DMS79 treated with DMSO at 0.1 percent for 48 hours (cell line): ENCODE measurements at places on chromosomes 12 and 14.

GRCh38 chr14:56172074-56172473, 53.9 kb downstream of the PELI2 start:
- no peak for DNase-seq

- DNase-seq, result no peak
Measured at GRCh38 chr14:89444044-89444443, 27.0 kb upstream of the FOXN3 start.

DNA sequence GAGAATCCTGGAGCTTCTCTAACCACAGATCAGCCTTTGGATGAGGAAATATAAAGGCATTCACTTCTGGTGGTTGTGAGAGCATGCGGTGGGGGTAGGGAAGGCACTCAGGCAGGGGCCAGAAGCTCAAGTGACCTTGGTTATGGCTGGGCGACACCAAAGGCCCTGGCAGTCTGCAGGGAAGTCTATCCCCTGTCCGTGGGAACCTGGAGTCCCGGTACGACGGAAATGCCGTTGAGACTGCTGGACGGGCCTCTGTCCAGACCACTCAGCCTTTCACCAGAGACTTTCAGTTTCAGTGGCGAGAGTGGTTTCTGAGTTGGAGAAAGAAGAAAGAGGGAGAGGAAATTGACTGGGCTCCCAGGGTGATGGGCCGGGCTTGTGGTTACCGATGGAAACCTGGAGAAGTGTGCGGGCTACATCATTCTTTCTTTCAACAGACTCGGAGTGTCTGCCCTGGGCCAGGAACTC, 20.9 kb downstream of the ISCA2 start:
- DNase-seq, result peak; percentile 57

- DNase-seq, result no peak
Measured at GRCh38 chr12:101200824-101201223, 9.2 kb downstream of the SLC5A8 start.

- no peak for DNase-seq
Measured at GRCh38 chr12:84779169-84779568, 133.4 kb downstream of the SLC6A15 start.

DNA sequence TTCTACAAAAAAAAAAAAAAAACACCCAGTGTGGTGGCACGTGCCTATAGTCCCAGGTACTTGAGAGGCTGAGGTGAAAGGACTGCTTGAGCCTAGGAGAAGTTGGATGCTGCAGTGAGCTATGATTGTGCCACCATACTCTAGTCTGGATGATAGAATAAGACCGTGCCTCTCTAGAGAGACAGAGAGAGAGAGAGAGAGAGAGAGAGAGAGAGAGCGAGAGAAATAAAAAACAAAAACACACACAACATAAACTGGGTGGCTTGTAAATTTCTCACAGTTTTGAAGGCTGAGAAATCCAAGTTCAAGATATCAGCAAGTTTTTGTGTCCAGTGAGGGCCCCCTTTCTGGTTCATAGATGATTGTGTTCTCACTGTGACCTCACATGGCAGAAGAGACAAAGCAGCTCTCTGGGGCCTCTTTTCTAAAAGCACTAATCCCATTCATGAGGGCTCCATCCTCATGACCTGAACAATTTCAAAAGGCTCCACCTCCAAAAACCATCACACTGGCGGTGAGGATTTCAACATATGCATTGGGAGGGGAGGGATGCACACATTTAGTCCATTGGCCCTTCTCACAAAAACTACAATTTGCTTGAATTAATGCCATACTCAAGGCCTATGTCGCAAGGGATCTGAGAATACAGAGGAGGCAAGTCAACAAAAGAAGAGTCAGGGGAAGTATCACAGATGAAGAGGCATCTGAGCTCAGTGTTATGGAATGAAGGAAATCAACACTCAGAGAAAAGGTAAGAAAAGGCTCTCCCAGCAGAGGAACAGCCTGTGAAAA, 94.9 kb downstream of the PPM1H start:
- no peak for DNase-seq

GRCh38 chr14:104202259-104203070, 64.1 kb downstream of the KIF26A start:
- peak; percentile 99 for DNase-seq

DNA sequence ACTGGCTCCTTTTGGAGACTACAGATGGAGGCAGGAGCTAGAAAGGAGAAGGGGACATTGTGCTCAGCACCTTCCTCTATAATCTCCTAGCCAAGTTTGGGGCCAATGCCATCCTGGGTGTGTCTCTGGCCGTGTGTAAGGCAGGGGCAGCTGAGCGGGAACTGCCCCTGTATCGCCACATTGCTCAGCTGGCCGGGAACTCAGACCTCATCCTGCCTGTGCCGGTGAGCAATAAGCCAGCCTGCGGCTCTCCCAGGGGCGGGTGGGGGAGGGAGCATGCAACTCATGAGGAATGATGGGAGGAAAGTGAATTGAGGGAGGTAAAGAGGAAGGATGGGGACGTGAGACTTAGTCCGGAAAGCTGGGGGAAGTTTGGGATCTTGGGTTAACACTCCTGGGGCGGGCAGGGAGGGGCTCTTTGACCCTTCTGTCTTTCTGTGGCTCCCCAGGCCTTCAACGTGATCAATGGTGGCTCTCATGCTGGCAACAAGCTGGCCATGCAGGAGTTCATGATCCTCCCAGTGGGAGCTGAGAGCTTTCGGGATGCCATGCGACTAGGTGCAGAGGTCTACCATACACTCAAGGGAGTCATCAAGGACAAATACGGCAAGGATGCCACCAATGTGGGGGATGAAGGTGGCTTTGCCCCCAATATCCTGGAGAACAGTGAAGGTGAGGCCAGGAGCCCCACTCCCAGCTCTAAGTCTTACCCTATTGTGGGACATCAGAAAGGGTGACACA, 3.3 kb downstream of the ENO2 start:
- DNase-seq, result no peak

DNA sequence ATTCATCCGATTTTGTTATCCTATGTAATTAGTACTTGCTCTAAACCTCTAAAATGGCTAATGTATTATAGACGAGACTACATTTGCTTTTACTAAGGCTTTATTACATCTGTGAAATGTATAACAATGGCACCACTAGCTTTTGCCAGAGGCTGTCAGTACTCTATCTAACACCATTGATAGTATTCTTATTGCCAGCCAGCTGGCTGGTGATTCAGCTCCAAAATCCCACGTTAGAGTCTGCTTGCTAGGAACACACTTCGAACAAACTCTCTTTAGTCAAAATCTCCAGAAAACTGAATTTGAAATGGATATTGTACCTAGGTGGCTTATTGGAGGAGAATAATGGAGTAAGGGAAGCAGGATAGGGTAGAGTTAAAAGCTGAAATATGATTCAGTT, 839.2 kb downstream of the SLC6A15 start:
- DNase-seq, result no peak

GRCh38 chr12:111361717-111362576, 6.9 kb downstream of the PHETA1 start:
- no peak for DNase-seq

DNA sequence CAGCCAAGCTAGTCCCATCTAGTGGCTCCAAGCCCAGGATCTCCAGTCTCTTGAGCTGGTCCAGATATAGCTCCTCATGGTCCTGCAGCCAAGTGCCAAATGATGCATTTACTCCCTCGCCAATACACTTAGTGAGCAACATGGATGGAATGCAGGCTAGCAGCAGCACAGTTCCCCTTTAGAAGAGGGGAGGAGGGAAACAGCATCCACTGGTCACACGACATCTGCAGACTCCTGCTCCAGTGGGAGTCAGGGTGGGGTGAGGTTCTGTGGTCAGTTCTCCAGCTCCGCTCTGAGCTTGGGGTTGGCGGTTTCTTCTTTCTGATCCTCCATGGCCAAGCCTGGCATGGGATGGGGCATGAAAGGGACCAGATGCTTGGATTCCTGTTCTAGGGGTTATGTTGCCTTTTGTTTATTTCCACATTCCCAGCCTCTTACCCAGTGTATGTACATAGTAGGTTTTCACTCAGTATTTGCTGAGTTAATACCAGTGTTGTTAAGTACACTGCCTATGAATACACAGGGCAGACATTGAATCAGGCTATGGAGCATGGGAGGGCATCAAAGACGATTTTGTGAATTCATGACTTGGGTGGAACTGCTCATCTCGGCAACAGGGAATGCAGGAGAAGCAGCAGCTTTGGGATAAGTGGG, 57.3 kb downstream of the GALNT16 start:
- DNase-seq, result no peak

- no peak for DNase-seq
Measured at GRCh38 chr12:13537623-13538022, 341.1 kb downstream of the EMP1 start.

GRCh38 chr12:95216711-95217376, 423 bp downstream of the FGD6 start:
- DNase-seq, result peak; percentile 40

DNA sequence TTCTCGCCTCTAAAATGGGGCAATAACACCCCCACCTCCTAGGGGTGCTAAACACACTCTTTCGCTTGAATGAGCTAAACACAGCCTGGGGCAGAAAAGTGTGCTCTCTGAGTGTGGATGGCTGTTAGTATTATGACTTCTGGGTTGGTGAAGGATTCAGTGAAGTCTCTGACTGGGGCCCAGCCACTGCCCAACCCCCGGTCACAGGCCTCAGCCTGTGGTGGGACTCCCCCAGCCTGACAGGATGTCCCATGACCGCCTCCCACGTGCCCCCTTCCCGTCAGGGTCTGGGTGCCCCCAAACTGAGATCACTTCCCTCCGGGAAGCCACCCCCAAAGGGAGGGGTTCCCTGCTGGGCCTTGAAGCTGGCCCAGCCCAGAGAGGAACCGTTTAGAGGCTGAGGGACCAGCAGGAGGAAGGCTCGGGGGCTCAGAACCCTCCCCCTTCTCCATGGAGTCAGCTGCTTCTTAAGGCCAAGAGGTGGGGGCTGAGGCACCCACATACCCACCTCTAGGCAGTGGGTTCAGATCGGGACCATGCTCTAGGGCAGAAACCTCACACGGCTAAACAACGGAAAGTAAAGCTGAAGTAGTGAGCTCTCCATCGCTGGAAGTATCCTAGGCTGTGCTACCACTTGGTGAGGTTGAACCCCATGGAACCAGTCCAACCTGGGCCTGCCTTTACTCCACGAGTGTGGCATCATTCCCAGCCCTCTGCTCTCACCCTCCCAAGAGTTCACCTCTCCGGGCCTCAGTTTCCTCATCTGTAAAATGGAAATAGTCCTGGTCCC, 13.8 kb downstream of the DTX1 start:
- no peak for DNase-seq

- DNase-seq, result no peak
Measured at GRCh38 chr12:76156726-76157125, 72.2 kb upstream of the NAP1L1 start.

- DNase-seq, result peak; percentile 56
Measured at GRCh38 chr14:65661865-65662264, 249.3 kb downstream of the FUT8 start.

DNA sequence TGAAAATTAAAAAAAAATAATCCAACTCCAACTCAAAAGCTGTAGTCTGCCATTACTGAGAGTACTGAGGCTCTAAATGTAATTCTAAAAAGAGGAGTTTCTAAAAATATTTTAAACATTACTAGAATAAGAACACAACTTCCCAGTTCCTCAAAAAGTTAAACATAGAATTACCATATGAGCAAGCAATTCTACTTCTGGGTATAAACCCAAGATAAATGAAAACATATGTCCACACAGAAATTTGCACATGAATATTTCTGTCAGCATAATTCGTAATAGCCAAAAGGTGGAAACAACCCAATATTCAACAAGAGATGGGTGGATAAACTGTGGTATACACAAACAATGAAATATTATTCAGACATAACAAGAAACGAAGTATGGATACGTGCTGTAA, 15.0 kb upstream of the NR2C1 start:
- no peak for DNase-seq

GRCh38 chr12:129594098-129594497, 309.7 kb downstream of the TMEM132D start:
- DNase-seq, result no peak

- no peak for DNase-seq
Measured at GRCh38 chr14:90489916-90490719, 93.3 kb downstream of the CALM1 start.

GRCh38 chr14:30450631-30451545, 108.1 kb upstream of the G2E3 start:
- no peak for DNase-seq

DNA sequence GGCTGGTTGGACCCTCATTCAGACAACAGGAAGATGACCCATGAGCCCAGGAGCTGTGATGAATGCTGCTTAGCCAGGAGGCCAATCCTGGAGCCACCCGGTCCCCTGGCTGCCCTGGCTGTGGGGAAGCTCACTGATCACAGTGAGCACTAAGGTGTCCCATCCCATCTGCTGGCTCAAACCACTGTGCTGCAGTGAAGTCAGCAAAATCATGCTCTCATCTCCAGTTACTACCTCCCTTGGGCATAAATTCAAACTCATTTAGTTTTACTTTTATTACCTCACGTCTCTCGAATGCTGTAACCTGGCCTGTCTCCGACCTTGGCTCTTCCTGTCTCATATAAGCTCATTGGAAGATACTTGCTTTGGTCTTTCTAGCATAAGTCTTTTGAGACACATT, 112.4 kb downstream of the APAF1 start:
- DNase-seq, result no peak

- DNase-seq, result peak; percentile 66
Measured at GRCh38 chr12:48618541-48618940, 48.7 kb upstream of the LALBA start.

DNA sequence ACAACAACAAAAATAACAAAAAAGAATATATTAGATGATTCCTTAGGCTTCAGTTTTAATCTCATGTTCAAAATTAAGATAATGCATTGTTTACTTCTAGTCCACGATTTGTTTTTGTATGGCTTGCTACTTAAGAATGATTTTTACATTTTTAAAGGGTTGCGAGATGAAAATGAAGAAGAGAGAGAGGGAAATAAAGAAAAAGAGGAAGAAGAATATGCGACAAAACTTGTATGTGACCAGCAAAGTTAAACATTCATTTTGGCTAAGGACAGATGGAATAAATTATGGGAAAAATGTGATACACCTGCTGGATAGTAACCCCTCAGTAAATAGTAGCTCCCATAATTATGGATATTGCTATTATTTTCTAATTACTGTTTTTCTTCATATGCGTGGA, 1.2 kb upstream of the GIT2 start:
- DNase-seq, result no peak

DNA sequence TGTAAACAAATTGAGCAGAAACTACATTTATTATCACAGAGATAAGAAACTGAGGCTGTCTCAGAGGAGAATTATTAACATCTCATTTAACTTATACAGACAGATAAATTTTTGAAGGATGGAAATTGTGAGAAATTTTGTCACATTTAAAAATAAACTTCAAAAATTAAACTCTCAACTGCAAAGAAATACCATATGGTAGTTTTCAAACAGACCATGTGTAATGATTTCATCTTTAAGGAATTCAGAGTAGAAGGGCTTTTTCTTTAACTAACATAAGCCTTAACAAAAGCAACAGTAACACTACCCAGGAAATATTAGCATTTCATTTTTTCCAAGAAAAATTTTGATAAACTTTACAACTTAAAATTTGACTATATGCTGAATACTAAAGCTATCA, 26.6 kb downstream of the NUP37 start:
- DNase-seq, result no peak

GRCh38 chr14:34701808-34702207, 12.6 kb downstream of the CFL2 start:
- DNase-seq, result no peak

GRCh38 chr12:68886636-68887572, 46.1 kb downstream of the CPM start:
- no peak for DNase-seq
